DND-41 (cell line): ENCODE measurements at places on chromosomes 5 and 9.

DNA sequence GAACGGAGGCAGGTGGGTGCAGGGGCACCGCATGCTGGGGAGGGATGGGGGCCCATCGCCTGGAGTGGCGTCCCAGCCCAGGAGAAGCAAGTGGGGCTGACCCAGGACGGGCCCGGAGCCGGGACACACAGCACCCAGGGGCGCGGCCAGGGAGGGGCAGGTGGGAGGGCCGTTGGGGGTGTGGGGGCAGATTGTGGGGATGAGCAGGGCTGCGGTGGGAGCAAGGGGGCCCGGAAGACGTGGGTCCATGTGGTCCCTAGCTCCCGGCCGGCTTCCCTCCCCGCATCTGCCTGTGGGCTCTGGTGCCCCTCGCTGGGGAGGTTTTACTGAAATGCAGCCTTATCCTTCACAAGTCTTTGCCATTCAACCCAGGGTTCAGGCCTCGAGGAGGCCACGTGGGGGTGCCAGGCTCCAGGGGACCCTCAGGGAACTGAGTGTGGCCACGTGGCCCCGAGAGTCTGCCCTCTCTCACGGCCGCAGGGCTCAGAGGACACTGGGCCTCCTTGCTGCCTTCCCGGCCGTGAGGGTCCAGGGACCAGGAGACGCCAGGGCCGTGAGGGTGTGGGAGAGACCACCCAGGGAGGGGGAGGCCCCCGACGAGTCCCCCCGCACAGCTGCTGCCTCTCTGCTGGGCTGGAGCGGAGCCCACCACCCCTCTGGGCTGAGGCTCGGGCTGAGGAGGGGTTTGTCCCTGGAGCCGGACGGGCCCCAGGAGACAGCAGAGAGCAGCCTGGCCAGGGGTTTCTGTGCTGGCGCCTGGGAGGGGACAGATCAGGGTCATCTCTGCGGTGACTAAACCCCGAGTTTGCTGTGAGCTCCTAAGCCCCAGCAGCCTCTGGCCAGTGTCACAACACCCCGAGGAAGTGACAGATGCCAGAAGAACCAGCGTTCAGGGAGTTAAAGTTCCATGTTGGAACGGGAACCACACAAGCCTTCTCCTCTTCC lies 35.2 kb downstream of the SLC9A3 start:
- no peak for DNase-seq

GRCh38 chr5:140360681-140361479 lies 886 bp downstream of the SLC4A9 start:
- DNase-seq = no peak

DNA sequence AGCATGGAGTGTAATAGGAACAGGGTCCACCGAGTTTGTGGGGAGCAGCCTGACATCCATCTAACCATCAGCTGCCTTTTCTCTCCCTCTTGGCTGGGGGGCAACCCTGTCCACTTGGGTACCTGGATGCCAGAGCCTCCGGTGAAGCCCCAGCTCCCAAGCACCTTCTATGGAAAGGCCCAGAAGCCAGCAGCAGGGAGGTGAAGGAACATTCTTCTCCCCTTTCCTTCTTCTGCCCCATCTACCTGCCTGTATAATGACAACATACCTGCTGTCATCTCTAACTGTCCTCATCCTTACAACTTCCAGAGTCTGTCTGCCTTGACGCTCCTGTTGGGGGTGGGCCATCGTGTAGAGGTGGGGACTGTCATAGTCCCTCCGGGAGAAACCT lies 33.1 kb downstream of the THBS4 start:
- DNase-seq = no peak

- DNase-seq = no peak
Observed at GRCh38 chr5:76379316-76379715, 23.8 kb upstream of the IQGAP2 start.

GRCh38 chr5:157870837-157871834 lies 12.2 kb upstream of the CLINT1 start:
- DNase-seq = no peak

DNA sequence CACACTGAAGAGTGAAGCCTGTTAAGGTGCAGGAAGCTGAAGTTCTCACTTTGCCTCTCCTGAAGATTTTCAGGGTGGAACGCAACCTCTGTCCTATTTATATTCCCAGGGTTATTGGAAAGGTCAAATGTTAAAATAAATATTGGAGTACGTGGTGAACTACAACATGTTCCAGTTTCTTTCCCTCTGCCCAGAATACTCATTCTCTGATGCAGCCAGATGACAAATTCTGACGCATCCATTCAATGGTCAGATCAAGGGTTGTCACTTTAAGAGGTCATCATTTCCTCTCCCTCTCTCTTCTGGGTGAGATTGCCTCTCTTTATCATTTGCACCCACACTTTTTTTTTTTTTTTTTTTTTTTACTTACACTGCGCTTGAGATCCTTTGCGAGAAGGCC lies 277.1 kb downstream of the BRINP1 start:
- DNase-seq = no peak

DNA sequence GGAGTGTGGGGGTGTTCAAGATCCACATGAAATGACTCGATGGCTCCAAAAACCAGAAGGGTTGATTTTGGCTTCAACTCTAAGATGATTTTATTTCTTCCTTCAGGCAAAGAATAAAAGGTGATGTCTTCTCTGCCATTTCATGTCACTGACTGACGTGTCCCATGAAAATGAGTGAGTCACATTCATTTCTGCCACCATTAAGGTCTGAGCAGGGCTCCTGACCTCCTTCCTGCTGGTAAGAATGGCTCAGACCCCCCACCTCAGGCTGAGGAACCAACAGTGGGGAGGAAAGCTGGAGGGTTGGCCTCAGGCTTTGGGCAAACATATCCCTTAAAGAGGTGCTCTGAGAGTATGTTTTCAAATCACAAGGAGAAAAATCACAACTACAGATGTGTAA lies 53.9 kb upstream of the ZNF354A start:
- no peak for DNase-seq

- no peak for DNase-seq
Observed at GRCh38 chr5:124823380-124823779, 76.9 kb upstream of the ZNF608 start.
